CD4-positive, alpha-beta T cell treated with Interleukin-15 for 4 hours (primary cell): ENCODE measurements at places on chromosomes 12 and 14.

DNA sequence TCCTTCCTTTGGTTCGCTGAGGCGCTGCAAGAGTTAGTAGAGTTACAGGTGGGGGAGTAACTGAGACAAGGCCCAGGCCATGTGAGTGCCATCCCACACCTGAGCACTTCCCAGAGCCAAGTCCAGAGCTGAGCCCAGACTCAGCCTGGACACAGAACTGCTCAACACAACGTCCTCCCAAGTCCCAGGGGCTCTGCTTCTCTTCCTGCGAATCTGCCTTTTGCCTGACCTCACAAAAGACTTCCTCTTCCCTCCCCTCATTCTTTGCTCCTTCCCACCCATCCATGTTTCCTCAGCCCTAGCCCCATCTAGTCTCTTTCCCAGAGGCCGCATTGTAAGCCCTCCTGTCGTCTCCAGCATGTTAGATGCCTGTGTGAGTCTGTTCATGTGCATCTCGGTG is 16.6 kb upstream of the MCRS1 start:
- no peak for DNase-seq

- DNase-seq, result no peak
Measured at GRCh38 chr14:72444701-72445100, 449.2 kb downstream of the DPF3 start.

- DNase-seq, result no peak
Measured at GRCh38 chr12:51334764-51335163, 10.8 kb upstream of the BIN2 start.

GRCh38 chr12:68065687-68066086 is 76.4 kb downstream of the IFNG-AS1 start:
- no peak for DNase-seq

DNA sequence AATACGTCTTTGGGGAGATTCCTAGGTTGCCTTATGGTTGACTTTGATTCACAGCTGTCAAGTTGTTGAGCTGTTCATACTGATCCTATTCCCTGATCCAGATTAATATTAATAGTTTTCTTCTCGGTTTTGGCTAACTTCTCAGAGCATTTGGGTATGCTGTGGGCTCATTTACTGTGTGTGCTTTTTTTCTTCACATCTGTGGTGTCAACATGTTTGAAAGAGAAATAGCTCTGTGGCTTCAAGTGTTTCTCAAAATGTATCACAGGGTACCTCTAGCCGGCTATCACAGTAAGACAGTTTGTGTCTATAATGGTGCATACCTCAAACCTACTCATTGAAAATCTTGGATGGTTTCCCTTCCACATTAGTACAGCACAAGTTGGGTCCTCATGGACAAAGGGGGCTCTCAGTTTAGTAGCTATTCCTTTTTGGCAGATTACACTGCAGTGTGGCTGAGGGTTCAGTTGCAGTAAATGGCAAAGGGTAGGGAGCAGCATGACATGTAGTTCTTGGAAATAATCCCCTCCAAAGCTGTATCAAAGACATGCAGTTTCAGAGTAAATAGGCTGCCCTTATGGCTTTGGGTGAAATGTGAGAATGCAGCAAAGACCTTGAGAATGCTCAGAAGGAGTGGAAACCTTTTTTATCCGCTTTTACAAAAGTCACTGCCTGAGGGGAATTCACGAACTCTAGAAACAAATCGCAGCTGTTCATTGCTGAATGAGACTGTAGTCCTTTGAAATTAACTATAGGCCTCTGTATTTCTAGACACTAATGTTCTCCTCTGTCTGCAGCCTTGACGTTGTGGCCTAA is 102.4 kb upstream of the ATF1 start:
- no peak for DNase-seq

GRCh38 chr12:122079532-122080081 is 1.1 kb downstream of the MLXIP start:
- no peak for DNase-seq
